Glutamatergic neuron (in vitro differentiated cells): ENCODE measurements at places on chromosomes 16 and 17.

DNA sequence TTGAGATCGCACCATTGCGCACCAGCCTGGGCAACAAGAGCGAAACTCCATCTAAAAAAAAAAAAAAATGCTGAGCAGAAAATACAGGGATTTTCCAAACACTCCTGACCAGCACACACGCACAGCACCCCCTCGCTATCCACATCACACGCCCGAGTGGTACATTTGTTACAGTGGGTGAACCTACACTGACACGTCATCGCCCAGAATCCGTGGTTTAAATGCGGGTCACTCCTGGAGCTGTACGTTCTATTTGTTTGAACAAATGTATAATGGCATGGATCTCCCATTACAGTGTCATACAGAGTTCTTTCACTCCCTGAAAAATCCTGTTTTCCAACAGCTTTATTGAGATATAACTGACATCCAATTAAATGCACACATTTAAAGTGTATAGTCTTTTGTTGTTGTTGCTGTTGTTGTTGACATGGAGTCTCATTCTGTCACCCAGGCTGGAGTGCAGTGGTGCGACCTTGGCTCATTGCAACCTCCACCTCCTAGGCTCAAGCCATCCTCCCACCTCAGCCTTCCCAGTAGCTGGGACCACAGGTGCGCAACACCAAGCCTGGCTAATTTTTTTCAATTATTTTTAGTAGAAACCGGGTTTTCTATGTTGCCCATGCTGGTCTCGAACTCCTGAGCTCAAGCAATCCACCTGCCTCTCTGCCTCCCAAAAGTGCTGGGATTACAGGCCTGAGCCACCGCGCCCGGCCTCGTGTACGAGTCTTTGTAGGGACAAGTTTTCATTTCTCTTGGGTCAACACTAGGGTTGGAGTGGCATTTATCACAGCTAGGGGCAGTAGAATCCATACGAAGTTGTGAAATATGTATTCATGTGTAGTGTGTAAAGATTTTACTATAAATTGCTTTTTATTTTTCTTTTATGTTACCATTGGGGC, 4.4 kb upstream of the CARHSP1 start:
- DNase-seq, result no peak

- no peak for DNase-seq
Observed at GRCh38 chr16:84579936-84580335, 37.9 kb downstream of the COTL1 start.

GRCh38 chr17:72396121-72396520, 275.3 kb downstream of the SOX9 start:
- no peak for DNase-seq

GRCh38 chr17:74353446-74354060, 8.1 kb downstream of the BTBD17 start:
- peak; percentile 10 for DNase-seq

DNA sequence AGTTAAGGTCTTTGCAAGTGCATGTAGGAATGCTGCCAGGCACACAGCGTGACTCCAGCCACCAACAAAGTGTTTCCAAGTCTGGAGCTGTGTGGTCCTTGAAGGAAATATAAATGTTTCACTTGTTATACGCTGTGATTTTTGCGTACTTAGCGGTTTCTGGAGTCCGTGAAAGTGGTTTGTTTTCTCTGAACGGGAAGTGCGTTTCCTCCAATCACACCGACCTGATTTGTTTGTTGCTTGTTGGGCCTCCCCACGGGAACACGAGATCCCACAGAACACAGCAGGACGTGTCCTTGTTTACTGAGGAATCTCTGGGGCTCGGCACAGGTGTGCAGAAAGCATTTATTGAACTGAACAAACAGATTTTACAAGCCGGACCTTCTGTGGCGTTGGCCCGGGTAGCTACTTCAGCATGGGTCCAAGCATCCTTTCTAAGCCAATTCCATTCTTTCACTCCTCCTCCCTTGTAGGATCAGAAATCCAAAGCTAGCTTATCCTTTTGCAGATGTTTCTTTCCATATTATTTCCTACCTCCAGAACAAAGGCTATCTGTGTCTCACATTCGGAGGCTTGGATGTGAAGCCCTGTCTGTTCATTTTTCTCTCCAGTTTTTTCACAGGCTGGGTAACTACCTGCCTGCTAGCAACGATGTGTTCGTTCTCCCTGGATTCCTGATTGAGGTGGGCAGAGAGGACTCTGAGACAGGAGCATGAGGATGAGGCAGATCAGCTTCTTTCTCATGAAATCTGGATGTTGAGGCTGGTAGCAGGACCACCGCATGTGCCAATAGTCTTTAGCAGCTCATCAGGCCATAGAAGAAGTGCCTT, 44.6 kb downstream of the ABAT start:
- no peak for DNase-seq

- DNase-seq, result peak; percentile 38
Observed at GRCh38 chr17:78236362-78237127, 5.1 kb downstream of the TMEM235 start.

DNA sequence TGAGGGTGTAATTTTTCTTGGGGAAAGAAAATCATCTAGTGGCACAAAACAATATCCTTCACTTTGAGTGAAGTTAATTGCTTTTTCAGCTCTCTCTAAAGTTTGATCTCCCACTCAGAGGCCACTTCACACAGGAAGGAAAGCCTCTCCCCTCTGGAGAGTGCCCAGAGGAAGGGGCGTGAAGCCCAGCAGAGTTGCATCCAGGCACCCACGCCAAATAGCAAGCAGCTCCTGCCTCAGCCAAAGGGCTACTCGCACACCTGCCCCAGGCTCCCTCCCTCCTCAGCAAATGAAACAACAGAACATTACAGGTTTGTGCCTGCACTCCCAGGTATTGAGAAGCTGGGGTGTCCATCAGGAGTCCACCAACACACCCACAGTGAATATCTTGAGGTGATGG, 183.0 kb upstream of the RPL38 start:
- DNase-seq, result no peak

DNA sequence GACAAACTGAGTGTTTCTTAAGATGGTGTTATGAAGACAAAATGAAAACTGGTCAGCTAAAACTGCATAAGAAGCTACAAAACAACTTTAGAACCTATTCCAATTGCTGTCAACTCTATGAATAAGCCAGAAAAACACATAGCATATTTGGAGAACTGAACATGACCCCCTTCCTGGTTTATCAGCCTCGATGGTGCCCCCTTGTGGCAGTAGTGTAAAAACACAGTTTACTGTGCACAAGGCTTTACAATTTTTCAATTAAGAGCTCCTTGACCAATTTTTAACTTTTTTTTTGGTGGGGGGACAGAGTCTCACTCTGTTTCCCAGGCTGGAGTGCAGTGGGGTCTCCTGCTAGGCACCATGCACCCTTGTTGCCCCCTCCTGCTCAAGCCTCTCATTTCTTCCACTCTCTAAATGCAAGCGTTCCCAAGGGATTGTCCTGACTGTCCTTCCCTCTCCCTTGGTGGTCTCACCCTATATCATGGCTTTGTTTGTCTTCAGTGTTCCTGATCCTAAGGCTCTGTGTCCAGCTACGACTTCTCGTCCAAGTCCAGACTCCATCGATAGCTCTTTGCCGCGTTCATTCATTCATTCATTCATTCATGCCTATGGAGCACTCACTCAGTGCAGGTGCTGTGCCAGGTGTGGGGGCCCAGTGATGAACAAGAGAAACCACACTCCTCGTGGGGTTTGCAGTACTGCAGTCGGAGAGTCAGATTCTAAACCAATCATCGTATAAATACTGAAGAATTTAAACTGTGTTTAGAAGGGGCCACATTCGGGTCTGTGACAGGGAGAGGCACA, 7.5 kb downstream of the EIF1 start:
- peak; percentile 78 for DNase-seq

GRCh38 chr17:82243648-82244412, 15.0 kb downstream of the SLC16A3 start:
- DNase-seq, result no peak

GRCh38 chr16:65318590-65319257, 196.9 kb upstream of the CDH11 start:
- no peak for DNase-seq

DNA sequence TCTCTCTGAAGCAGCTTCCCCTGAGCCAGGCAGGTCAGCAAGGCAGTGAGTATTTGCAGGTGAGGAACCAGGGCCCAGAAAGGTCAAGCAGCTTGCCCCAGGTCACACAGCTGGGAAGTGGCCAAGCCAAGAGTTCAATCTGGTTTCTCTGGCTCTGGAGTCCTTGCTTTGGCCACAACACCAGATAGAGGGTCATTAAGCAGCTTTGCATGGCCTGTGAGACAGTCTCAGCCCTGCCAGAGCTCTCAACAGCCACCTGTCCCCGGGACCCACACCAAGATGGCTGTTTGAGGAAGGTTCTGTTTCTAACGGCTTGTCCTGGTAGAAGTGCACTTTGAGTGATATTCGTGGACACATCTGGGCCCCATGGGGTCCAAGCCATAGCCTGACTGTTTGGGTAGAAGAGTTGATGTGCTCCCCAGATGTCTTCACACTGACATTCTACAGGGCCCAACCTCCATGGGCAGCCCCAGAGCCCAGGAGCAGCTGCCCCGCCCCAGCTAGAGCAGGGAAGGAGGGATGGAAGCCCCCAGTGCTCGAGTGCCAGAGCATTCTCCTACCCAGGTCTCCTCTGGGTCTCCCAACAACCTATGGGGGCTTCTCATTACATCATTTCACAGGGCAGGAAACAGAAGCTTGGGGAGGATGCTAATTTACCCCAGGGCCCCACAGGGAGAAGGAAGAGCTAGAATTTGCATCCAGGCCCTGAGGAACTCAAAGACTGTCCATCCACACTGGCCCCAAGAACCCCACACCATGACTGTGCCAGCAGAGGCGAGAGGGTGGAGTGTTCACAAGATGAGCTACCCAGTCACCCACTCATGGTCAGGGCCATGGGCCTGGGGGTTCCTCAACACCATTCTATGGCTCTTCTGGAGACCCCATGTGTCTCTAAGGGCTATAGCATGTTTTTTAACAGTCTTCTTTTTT, 107.3 kb upstream of the CDH5 start:
- DNase-seq, result no peak

GRCh38 chr17:65025297-65025696, 31.2 kb downstream of the GNA13 start:
- no peak for DNase-seq

GRCh38 chr16:57852189-57852588, 49.9 kb upstream of the KIFC3 start:
- no peak for DNase-seq

DNA sequence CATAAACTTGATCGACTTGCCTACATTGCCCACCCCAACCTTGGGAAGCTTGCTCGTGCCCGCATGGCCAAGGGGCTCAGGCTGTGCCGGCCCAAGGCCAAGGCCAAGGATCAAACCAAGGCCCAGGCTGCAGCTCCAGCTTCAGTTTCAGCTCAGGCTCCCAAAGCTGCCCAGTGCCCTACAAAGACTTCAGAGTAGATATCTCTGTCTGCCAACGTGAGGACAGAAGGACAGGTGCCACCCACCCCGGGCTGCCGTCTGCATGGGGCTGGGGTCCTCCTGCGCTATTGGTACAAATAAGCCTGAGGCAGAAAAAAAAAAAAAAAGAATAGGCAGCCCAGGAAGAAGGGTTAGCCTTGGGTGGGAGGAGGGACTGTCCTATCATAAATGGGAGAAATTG, 37.1 kb downstream of the DNAH2 start:
- DNase-seq, result no peak

DNA sequence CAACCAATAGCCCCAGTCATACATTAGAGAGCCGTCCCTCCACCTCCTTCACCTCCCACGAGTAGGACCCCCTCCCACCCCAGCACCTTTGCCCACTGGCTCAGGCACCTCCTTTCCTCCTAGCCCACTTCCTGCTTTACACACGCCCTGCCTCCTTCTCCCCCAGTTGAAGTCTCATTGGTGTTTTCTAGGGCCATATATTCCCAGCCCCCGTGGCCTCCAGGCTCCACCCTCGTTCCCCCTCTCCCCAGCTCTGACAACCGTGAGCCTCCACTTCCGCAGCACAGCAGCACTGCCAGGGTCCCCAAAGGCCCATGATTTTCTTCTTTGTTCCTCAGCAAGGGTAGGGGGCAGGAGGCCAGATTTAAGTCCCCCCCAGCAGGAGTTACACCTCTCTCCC, 340.3 kb upstream of the TNRC6C start:
- no peak for DNase-seq

DNA sequence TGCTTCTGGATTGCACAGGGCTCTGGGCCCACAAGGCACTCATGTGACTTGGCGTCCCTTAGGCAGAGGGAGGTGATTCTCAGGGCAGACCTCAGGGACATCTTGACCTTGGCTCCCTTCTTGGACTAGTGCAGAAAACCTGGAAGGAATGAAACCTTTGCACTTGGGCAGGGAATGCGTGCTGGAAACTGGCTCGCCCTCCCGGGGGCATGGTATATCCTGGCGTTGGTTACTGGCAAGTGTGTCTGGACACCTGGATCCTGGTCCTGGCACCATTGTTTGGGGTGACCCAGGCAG, 63.5 kb upstream of the LGALS9 start:
- no peak for DNase-seq

DNA sequence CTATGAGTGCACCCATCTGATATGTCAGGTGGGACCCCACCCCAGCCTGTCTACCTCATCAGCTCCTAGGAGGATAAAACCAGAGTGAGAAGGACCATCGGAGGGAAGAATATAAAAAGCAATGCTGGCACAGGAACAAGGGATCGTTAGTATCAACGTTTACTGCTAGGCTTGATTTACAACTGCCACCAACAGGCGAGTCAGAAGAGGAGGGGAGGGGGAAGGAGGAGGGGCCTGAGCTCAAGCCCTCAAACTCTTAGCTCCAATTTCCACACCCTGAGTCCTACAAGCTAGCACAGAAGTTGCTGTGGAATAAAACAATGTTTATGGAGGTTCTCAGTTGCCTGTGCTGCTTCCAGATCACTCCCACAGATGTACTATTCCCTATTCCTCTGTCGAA, 234.5 kb downstream of the C16orf78 start:
- DNase-seq, result no peak

DNA sequence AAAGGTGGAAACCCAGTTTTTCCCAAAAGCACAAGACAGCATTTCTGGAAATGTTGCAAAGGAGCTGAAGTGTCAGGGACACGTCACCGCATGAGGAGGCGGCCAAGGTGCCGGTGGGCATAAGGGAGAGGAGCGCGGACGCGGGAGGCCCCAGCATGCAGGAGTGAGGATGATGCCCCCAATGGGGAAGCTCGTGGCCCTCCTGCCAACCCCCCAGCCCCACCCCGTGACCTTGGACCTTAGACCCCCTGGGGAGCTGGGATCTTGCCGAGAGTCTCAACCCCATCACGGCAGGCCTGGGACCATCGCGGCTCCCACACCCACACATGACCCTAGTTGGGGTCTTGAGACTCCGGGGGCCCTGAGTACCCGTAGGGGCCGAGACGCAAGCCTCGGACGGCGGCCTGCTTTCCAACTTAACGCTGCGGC, 119.4 kb upstream of the METRNL start:
- no peak for DNase-seq

DNA sequence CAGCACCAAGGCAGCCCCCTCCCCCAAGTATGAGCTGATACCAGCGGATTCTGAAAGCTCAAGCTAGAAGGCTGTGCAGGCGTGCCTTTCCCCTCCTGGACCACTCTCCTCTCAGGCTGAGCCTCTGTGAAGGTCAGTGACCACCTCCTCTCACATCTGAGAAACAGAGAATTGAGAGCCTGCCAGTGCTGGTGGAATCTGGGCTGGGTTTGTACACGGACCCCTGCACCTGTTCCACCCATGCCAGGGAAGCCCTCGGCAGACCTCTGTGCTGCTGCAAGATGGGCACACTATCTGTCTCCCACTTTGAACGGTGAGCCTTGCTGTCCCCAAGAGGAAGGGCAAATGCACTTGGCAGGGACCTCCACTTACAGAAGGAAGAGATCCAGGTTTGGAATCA, 54.7 kb upstream of the SDK2 start:
- DNase-seq, result no peak
